Endodermal cell (in vitro differentiated cells): ENCODE measurements at places on chromosomes 3 and 15.

GRCh38 chr3:49471856-49472495, 1.9 kb downstream of the DAG1 start:
- DNase-seq = no peak

DNA sequence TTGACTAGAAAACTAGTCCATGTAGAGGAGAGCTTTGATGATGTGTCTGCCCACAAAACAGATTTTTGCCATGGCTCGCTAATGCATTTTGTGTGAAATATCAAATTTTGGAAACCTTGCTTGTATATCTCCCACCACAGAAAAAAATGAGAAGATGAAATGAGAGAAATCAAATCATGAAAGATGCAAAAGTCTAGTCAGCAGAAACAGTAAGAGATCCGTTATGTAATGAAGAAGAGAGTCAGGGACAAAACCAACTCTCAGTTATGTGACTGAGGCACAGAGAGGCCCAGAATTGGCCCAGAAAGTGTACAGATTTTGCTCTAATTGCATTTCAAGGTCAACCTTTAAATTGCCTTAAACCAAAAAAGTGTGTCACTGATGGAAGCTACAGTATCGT, 107.0 kb downstream of the FILIP1L start:
- no peak for DNase-seq

DNA sequence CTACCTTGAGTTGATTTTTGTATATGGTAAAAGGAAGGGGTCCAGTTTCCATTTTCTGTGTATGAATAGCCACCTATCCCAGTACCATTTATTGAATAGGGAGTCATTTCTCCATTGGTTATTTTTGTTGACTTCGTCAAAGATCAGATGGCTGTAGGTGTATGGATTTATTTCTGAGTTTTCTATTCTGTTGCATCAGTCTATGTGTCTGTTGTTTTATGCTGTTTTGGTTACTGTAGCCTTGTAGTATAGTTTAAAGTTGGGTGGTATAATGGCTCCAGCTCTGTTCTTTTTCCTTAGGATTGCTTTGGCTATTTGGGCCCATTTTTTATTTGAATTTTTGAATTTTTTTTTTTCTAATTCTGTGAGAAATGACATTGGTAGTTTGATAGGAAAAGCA, 125.5 kb upstream of the FGF7 start:
- no peak for DNase-seq

DNA sequence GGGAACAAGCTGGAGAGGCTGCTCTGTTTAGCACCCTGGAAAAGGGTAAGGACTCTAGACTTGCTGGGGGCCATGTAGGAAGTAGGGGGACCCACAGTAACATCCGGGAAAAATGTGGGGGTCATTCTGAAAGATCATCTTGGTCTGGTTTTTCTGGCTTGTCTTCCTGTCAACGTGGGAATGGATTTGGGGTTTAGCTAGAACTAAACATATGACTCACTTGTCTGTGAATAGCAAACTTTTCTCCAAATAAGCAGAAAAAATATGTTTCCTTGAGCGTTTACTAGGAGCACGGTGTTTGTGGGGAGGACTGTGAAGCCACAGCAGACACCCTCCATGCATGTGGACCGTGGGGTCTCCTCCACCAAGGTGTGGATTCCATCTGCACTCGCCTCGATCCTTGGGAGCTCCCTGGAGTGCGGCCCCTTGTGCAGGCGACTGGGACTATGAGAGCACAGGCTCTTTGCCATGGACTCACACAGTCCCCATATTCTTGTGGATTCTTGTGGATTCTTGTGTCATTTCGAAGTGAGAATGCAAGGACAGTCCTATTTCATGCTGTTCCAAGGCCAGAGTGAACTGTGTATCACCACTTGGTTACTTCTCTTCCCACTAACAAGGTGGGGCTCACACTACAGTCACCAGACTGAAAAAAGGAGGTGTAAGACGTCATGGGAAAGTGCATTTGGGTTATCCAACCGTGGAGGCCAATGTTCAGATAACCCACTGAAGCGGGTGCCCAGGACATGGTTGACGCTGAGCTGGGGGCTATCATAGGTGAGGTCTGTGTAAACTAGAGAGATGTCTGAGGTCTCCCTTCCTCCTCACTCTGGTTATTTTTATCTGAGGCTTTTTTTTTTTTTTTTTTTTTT, 25.5 kb downstream of the PGPEP1L start:
- DNase-seq = no peak

DNA sequence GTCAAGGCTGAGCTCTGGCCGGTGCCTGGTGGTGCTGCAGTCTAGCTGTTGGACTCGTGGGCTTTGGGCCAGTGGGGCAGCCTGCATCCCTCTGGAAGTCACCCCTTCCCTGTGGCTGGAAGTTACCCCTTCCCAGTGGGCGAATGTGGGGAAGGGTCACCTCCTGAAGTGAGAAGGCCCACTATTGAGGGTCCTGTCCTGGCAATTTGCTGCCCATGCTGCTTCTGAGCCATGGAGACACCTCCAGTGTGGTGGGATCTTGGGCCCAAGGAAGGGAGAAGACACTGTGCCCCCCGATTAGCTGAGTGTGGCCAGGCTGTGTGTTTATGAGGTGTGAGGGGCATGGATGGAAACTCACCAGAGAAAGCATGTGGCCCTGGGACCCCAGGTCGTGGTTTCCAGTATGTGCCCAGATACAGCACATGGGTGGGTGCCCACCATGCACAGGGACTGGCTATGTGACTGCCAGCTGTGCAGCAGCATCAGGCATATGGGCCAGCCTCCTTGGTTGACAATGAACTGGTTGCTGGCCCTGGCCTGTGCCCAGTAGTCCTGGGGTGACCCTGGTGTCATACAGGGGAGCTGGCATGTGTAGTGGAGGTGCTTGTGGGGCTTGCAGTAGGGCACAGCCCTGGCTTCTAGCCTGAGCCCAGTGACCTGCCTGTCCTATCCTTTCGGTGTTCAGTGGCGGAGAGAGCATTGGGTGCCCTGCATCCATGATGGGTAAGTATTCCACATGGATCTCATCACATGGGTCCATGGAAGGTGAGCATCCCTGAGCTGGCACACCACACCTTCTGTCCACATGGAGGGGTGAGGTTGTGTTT, 221.2 kb downstream of the SNRPN start:
- DNase-seq = peak; percentile 17

DNA sequence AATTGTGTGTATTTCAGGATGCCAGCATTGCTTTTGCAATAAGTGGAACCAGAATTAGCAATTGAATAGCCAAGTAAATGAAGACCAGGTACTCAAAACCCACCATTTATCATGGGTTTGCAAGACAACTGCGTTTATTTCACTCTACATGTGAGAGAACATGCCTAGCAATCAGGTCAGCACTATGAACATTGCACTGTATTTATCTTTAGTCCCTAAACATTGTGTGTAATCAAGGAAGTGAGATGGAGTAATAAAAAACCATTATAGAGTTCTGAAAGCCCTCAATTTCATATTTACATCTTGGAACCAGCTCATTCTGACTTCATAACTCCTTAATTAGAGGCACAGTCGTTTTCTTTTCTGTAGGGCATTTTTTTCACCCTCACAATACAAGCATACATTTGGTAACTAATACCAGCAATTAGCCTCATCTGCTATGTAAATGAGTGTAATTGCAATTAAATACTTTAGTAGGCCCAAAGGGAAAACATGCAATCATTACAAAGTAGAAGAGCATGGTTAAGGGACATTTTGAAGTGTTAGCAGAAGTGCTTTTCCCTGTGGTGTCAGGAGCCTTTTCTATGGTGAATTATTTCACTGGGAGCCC, 153.1 kb upstream of the DPH6 start:
- no peak for DNase-seq

DNA sequence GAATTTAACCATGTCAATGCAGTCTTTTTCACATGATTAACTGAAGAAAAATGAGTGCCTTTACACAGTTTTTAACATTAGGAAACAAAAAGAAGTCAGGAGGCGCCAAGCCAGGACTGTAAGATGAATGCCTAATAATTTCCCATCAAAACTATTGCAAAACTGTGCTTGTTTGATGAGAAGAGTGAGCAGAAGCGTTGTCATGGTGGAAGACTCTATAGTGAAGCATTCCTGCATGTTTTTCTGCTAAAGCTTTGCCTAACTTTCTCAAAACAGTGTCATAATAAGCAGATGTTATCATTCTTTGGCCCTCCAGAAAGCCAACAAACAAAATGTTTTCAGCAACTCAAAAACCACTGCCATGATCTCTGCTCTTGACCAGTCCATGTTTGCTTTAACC, 156.8 kb upstream of the CDIN1 start:
- no peak for DNase-seq

DNA sequence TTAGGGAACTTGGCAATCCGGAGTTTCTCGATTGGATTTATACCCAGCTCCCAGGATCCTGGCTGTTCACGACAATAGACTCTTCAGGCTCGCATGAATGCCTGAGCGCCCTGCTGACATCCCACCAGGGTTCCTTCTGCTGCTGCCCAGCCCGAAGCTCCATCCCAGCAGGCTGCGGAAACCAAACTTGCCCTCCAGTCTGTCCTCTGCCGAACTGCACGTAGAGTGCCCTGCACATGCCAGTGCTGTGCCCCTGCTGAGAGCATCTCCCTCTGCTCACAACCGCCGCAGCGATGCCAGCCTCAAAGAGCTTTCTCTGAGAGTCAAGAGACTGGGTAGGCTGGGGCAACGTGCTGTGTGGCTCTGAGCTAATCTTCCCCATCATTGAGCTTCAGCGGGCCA, 6.9 kb downstream of the ADAMTS7 start:
- DNase-seq = peak; percentile 73

DNA sequence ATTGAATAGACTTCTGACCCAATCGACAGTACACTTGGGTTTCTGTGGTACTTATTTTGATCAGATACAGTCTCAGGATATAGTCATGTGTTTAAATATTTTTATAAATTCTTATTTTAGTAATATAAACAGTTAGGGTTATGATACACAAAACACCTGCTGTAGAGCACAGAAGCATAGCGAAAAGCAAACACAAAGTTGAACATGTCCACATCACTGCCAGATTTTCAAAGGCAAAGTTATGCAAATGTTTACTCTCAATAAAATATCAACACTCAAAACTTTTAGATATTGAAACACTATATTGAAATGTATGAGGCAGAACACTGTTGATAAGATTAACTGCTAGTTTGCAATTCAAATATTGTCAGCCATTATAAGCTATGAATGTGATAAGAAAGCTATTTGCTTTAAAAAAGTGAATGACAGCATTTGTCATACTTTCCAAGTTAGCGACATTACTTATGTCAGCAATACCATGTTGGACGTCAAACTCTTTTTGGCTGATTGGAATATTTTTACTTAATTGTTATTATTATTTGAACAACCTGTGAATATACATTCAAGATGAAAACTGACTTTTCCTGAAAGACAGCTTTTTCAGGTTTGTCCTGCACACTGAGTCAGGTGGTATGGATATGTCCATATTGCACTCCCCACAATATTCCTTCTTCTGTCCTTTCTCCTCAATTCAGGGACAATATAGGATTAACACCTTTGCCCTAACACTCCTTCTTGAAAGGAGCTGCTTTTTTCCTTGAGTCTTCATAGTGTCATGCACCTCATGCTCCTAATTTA, 367.1 kb downstream of the EPHA3 start:
- DNase-seq = no peak

DNA sequence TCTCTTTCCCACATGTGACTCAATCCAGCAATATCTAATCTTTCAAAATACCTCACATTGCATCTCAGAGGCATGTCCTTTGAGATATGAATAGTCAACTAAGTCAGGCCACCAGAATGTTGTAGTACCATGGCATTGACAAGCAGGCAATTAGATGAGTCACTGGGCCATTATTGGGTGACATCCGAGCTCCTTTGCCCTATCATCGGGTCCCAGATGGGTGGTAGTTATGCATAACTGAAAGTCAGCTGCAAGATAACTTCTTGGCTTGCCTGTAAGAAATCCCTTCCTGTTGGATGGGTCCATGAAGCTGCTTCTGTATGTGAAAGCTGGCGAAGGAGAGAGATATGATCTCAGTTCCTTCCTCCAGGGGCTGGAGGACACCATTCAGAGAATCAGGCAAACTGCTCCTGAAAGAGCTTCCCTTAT, 32.8 kb downstream of the ARRDC4 start:
- DNase-seq = no peak

DNA sequence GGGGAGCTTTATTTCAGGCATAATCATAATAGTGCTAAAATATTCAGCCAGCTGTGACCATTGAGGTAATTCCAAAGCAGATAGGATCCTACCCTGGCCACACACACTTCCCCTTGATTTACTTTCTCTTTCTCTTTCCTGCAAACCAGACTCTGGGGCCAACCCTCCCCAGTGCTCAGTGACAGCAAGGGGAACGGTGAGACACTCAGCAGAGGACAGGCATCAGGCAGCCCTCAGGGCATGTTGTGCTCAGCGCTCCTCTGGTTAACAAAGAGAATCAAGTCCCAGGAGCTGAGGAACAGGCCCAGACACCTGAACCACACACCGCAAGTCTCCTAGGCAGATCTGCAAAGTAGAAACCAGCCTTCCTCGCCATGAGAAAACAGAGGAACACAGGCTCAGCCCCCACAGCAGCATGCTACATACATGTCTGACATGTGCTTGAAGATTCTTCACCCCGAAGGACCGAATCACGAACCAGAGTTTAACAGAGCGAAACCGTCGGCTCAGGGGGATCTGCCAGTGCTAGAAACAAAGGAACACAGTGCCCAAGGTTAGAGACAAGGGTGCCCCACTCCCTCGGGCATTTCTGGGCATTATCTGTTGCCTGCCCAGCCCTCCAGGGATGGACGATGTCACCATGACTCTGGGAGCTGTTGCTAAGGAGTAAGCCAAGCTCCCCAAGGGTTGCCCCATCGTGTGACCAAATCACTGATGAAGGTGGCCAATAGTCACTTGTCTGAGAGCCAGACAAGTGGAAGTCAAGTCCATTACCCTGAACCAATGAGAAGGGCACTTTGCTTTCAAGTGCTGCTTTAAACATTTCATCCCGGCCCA, 17.5 kb downstream of the HDC start:
- no peak for DNase-seq

GRCh38 chr3:156477323-156477722, 77.6 kb downstream of the SSR3 start:
- DNase-seq = peak; percentile 71

GRCh38 chr3:197135212-197135611, 105.6 kb upstream of the MELTF start:
- no peak for DNase-seq
